ENCODE measurements at places on chromosomes 2 and 18.
A peak's percentile ranks its signal among the peaks of the same experiment; 100 is the strongest.

DNA sequence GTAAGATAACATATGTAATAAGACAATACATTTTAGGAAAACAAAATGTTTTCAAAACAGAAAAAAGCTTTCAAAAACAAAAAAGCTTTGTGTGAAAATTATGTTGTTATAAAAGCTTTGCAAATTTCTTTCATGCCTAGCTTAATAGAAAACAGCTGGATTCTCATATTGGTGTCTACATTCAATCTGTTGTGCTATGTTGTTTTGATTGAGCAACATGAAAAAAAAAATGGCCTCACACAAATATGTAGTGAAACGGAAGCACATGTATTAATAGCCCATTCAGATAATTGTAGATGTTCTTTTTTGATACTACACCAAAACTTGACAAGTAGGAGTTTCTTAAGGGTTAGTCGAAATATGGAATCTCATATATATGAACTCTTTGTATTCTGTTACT, 197.5 kb downstream of the ZEB2 start:
- DNase-seq: no peak

- no peak for DNase-seq
These were observed 1.8 kb downstream of the NOSTRIN start for GRCh38 chr2:168804214-168804613.

GRCh38 chr2:170847716-170848115, 31.0 kb downstream of the GAD1 start:
- DNase-seq: no peak

GRCh38 chr2:51697095-51697494, 665.2 kb upstream of the NRXN1 start:
- no peak for DNase-seq

GRCh38 chr2:147182260-147182659, 662.6 kb upstream of the ACVR2A start:
- no peak for DNase-seq

- no peak for DNase-seq
These were observed 50.1 kb downstream of the PGAP1 start for GRCh38 chr2:196876364-196876763.

- no peak for DNase-seq
These were observed 762.0 kb upstream of the POU3F3 start for GRCh38 chr2:104091894-104092293.

DNA sequence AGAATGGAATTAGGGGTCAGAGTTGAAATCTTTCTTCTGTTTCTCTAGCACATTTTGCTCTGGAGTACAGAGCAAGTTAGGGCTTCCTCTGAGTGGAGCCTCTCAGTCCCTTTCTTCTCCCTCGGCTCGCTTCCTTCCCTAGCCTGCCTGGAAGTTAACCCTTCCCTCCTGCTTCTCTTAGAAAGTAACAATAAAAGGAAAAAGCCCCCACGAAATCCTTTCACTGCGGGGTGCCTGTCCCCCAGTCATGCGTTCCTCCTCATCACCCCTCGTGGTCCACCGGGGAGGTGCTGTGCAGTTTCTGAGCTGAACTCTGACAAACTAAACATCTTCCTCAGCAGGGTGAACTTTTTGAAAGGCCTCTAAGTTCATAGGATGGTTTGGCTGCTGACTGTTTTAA, 2.0 kb downstream of the IGFBP2 start:
- peak; percentile 45 for DNase-seq

GRCh38 chr2:237074211-237074993, 11.3 kb upstream of the COPS8 start:
- no peak for DNase-seq

- no peak for DNase-seq
These were observed 43.5 kb upstream of the NXPH2 start for GRCh38 chr2:138823666-138824065.

GRCh38 chr2:44009136-44009735, 13.4 kb upstream of the LRPPRC start:
- peak; percentile 3 for DNase-seq

- no peak for DNase-seq
These were observed 167.5 kb downstream of the ARL4C start for GRCh38 chr2:234329202-234329960.

GRCh38 chr18:63263444-63263843, 56.1 kb downstream of the BCL2 start:
- DNase-seq: no peak

DNA sequence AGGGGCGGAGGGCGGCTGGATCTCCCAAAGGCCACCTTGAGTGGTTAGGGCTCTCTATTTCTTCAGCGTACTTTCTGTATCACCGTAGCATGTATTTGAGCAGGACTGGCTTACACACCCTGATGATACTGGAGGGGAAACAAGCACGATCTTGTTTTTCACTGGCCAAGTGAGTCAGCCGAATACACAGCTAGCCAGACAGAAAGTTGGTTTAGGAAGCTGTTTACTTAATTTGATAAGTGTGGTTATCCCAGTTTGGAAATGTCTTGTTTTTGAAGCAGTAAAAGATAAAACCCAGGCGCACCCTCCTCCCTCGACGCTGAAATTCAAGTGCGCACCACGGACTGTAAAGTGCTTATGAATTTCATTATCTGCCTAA, 582 bp downstream of the RIOK3 start:
- DNase-seq: peak; percentile 53

GRCh38 chr2:84849271-84849952, 31.5 kb downstream of the TRABD2A start:
- no peak for DNase-seq

DNA sequence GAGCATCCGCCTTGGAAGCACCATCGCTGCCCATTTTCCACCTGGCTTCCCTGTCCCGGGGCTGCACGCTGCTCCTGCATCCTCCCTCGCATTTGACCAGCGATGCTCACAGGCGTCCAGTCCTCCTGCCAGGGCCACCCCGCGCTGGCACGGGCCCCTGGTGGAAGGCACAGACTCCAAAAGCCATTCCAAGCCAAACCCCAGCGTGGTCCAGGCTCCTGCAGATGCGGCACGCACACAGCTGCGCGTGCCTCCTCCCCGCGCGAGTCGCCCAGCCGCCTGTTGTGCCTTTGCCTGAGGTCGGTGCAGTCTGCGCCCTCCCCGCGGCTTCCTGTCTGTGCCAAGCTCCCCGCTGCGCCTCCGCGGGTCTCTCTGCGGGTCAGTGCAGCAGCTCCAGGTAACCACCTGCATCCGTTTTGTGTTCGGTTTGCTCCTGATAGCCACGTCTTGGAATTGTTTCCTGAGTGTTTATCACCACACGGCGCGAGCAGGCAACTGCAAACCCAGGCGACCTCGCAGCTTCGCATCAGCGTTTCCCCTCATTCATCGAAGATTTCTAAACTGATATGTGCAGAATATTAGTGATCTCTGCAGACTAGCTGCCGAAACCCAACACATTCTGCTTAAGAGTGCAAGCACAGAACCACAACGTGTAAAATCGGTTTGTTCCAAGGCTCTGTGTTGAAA, 65.2 kb upstream of the SALL3 start:
- no peak for DNase-seq

DNA sequence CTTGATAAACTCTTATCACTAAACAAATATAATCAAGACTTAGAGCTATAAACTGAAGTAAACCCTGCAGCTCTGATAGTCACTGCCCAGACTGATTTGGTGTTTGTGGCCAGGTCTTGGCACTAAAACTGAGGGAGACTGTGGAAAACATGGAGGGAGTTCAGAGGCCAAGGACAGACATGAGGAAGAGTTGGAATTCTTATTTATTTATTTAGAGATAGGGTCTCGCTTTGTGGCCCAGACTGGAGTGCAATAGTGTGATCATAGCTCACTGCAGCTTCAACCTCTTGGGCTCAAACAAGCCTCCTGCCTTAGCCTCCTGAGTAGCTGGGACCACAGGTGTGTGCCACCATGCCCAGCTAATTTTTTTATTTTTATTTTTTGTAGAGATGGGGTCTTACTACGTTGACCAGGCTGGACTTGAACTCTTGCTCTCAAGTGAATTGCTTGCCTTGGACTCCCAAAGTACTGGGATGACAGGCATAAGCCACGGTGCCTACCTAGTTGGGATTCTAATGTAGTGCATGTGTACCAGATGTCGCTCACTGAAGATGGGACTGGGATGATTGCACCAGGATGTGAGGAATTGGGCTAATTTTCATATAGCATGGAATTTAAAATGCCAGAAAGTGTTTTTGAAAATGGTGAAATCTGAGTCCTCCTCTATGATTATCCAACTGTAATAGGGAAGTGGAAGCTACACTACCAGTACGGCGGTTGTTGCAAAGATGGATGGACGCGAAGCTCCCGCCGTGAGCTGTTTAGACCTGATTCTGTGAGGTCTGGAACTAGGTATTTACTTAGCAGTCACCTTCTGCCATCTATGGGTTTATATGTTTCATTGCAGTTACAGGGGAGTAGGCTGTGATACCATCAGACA, 52.7 kb upstream of the CTLA4 start:
- peak; percentile 88 for DNase-seq

- DNase-seq: no peak
These were observed 7.8 kb downstream of the DOK6 start for GRCh38 chr18:69408522-69408921.

DNA sequence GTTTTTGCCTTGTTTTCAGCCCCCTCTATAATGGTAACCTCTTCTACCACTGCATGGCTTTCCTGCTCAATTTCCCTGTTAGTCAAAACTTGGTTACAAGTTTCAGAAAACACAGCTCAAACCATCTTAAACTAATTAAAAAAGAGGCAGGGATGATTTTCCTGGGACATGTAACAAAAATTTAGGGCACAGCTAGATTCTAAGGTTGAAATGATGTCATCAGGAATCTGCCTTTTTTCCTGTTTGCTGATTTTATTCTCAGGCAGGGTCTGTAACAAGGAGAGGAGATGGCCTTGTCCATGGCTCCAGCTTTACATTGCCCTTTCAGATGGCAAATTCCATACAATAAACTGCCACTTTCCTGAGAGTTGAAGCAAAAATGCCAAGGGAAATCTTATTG, 157.9 kb upstream of the CREB1 start:
- DNase-seq: no peak

GRCh38 chr2:46857871-46858701, 57.5 kb downstream of the MCFD2 start:
- peak; percentile 92 for DNase-seq

GRCh38 chr2:27006602-27007415, 26.0 kb upstream of the TMEM214 start:
- DNase-seq: no peak

GRCh38 chr2:138440759-138441158, 60.8 kb upstream of the SPOPL start:
- DNase-seq: peak; percentile 3

- peak; percentile 55 for DNase-seq
These were observed 1.1 kb downstream of the DNAJC27 start for GRCh38 chr2:24970483-24971285.

DNA sequence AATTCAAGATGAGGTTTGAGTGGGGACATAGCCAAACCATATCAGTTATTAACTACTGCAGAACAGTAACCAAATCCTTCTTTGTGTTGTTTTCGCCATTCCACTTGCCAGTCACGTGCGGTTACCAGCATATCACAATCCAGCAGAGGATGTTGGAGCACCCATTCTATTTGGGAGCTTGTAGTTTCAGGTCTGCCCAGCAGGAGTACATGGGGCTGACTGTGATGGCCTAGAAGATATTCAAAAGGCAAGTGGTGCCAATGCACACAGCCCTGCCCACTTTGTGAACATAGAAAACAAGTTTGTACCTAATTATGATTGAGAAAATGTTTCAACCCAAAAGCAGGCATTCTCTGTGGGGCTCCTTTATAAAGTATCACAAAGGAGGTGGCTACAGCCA, 57.0 kb downstream of the ZNF519 start:
- no peak for DNase-seq

- no peak for DNase-seq
These were observed 192.4 kb downstream of the AFF3 start for GRCh38 chr2:99949963-99950362.

- no peak for DNase-seq
These were observed 143.5 kb upstream of the PGAP1 start for GRCh38 chr2:197069958-197070357.

DNA sequence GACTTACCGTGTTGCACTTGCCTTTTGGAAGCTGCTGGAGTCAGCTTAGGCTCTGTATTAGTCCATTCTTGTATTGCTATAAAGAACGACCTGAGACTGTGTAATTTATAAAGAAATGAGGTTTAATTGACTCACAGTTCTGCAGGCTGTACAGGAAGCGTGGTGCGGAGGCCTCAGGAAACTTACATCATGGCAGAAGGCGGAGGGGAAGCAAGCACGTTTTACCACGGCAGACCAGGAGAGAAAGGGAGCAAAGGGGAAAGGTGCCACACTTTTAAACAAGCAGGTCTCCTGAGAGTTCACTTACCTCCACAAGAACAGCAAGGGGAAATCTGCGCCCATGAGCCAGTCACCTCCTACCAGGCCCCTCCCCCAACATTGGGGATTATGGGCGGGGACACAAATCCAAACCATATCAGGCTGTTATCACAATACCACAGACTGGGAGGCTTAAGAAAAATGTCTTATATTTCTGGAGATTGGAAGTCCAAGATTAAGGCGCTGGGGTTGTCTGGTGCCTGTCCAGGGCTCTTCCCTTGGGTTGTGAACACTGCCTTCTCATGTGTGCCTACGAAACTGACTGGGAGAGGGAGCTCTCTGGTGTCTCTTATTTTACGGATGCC, 3.6 kb upstream of the D2HGDH start:
- no peak for DNase-seq

DNA sequence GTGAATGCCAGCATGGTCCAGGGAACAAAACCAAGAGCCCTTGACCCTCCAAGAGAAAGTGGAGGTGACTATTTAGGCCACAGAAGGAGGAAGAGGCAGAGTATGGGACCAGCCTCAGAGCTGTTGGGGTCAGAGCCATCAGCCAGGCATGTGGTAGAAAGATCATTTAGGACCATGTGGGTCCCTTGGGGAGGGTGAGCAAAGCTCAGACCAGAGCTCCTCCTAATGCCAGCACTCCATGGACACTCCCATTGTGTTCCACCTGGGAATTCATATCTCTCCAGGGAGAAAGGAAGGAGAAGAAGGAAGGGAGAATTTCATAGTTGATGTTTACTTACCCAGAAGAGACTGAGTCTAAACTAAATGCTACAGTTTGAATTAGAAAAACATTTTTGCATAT, 73.2 kb downstream of the CYBRD1 start:
- DNase-seq: peak; percentile 11

GRCh38 chr2:227117852-227118251, 46.2 kb downstream of the COL4A4 start:
- DNase-seq: no peak

GRCh38 chr2:188845692-188846091, 128.5 kb upstream of the COL3A1 start:
- no peak for DNase-seq

GRCh38 chr2:53911434-53912189, 51.8 kb upstream of the GPR75 start:
- DNase-seq: peak; percentile 2

- DNase-seq: no peak
These were observed 14.7 kb upstream of the IKZF2 start for GRCh38 chr2:213166109-213166508.

GRCh38 chr2:239611222-239611795, 210.5 kb upstream of the HDAC4 start:
- DNase-seq: no peak

Measured in astrocyte of the hippocampus (primary cell).